ENCODE measurements at places on chromosomes 6 and 20.

DNA sequence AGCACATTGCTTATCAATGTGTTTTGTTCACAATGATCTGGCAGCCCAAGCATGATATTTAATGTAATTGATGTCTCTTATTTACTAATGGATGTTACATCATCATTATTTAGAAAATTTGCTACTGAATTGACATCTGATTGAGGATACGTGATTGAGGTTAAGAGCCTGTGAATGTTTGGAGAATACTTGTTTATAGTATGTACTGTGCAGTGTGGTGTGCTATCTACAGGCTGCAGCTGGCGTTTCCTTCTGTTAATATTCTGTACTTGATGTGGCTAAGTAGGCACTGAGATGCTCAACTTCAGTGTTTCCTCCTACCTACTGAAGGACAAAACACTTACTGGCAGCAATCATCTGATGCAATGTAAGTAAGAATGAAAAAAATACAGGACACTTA, 709.6 kb upstream of the FLRT3 start:
- no peak for DNase-seq

DNA sequence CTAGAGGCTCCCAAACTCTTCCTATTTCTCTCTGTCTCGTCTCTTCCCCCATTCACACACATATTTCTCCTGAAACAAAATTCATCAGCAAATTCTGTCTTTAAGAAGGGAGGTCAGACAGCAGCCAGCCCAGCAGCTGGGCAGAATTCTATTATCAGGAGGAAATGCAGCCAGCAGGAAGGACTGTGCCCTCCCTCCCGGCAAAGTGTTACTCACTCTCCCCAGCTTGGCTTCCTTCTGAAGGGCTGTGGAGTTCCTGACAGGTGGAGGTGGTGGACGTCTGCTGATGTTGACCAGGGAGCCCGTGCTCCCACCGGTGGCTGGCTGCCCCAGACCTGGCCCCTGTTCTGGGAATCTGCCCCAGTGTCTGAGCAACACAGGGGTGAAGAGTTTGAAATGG, 37.3 kb downstream of the KCNB1 start:
- no peak for DNase-seq

GRCh38 chr6:140002396-140003022, 628.1 kb upstream of the CITED2 start:
- DNase-seq = no peak

DNA sequence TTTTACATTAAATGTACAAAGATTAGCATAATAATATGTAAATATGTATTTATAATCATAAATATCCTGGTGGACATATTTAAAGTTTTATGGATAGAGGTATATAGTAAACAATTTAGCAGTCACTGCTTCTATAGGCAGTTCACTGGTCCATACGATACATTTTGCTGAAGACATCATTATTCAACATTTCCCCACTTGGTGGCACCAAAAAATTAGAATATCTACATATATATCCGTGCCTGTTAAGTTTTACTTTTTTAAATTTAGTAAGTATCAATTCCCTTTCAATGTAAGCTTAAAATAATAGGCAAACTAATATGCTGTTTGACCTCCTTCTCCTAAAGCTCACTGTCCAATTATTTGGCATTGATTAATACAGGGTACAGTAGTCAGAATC, 64.2 kb downstream of the LMBRD1 start:
- DNase-seq = no peak

DNA sequence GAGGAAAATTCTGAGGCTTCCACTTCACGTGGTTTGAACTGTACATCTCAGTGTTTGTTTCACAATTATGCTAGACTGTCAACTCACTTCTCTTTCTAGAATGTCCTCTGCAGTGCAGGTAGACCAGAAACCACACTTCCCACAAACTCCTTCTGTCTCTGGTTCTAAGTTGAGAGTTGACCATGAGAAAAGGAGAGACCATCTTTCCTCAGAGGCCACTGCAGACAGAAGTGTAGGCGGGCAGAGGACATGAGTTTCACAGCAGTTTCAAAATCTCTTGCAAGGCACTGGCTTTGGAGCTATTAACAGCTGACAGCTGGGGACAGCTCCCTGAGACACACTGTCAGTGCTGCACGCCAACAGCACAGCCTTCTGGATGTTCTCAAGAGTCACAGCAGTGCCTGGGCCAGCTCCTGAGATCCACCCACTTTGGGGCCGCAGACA, 55.4 kb upstream of the MOXD1 start:
- DNase-seq = no peak
